ENCODE measurements at places on chromosomes 12 and 14. TPM values are rescaled to one million over a fixed set of nuclear protein-coding genes. Genes with fewer than 3 reads are reported as not detected.

The PLEKHD1 gene
- total RNA-seq = under 0.01 TPM

The TPPP2 gene
- total RNA-seq = not detected

The AVPR1A gene
- not detected for total RNA-seq

The CBLN3 gene
- total RNA-seq = 5.3 TPM

The GALC gene
- 18.7 TPM for total RNA-seq

The OTX2 gene
- not detected for total RNA-seq

The PTCSC3 gene
- total RNA-seq = not detected

The AKAP3 gene
- 1.5 TPM for total RNA-seq

The GPR68 gene
- 0.26 TPM for total RNA-seq

The RTL1 gene
- total RNA-seq = not detected

The GYS2 gene
- not detected for total RNA-seq

The OR6C2 gene
- not detected for total RNA-seq

The NKX2-1 gene
- not detected for total RNA-seq

The ANKRD52 gene
- 9.0 TPM for total RNA-seq

The SMOC1 gene
- total RNA-seq = not detected

The IL23A gene
- total RNA-seq = not detected

The ARMH4 gene
- 6.3 TPM for total RNA-seq

The PLEK2 gene
- total RNA-seq = 0.51 TPM

The DDHD1 gene
- total RNA-seq = 30.6 TPM

The FAM90A1 gene
- 0.33 TPM for total RNA-seq

The CD4 gene
- 14.4 TPM for total RNA-seq

The INSM2 gene
- total RNA-seq = not detected

The KRT8 gene
- total RNA-seq = 1.5 TPM

The SPIC gene
- total RNA-seq = not detected

The HOXC13 gene
- total RNA-seq = not detected

The SEL1L gene
- total RNA-seq = 151 TPM
